ENCODE measurements at places on chromosomes 6 and 20.

- no peak for DNase-seq
Measured at GRCh38 chr6:42104804-42105125, 37.7 kb downstream of the C6orf132 start.

DNA sequence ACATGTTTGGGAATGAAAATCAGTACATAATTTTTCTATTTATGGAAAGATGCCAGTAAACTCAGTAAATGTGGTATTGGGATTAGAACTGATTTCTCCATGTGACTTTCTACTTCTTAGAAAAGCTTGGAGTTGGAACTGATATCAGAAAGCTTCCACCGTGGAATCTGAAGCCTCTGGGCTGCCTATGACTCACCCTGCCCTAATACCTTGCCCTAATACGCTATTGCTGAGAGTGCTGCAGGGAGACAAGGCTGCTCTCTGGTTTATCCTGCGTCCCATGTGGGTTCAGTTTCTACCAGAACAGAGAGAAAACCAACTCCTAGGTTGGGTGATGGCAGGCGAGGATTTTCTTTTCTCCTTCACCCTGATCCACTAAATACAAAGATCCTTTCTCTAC is 3.3 kb upstream of the STMND1 start:
- DNase-seq = no peak

DNA sequence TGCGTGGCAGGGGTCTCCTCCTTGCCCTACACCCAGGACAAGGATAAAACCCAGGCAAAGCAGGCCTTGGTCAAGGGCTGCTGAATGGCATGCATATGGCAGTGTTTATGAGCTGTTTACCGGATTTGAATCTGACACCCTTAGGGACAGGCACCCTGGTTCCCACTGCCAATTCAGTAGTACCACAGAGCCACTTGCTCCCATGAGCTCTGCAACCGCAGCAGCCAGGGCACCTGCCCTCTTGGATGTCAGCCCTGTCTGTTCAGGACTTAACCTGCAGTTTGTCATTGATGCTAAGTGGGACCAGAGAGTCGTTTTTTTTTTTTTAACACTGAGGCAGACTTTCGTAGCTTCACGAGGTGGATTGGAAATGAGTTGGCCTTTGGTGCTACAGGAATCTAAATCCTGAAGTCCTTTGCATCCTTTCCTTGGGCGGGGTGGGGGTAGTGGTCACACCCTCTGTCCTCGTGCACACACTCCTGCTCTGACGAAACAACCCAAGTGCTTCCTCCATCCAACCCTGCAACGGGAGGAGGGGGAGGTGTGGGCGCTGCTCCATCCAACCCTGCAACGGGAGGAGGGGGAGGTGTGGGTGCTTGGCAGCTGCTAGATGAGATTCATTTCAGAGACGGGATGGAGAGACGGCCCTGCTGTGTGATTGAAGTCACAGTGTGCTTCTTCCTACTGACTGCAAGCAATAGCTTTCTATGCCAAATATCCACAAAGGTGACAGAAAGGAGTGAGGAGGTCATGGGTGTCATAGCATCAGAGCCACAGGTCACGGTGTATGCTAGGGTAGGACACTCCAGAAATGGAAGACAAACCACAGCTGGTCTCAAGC is 166.5 kb downstream of the SMOC2 start:
- no peak for DNase-seq

DNA sequence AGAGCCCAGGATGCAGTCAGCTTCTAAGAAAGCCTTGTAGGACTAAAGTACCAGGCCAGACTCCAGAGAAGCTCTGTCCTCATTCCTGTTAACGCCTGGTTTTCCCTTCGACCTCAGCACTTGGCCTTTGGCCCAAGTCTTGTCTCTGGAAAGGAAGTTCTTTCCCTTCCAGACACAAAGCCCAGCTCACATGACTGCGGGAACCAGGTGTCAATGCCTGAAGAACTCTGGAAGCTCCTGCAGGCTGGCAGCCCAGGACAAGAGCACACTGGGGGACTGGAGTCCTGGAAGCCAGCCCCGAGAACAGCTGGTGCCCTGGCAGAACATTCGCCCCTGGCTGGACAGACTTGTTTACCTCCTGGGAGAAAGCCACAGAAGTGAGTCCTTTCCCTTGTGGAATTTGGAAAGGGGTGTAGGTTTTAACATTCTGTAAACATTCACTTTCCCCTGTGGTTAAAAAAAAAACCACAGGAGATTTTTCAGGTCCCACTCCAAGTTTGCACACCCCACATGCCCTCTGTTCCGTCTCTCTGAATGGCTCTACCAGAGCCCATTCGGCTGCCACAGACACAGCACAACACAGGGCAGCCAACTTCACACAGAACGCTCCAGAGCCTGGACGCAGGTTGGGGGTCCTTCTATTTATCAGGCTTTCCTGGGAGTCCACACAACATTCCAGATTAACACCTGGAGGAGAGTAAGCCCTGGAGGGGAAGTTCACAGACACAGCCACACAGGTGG is 18.1 kb downstream of the ACSS1 start:
- no peak for DNase-seq
